Right ventricle myocardium inferior (tissue), 1 donor: ENCODE measurements at places on chromosomes 11 and 22.

GRCh38 chr11:123429913-123430720, at the start of gene GRAMD1B:
TSS of gene GRAMD1B (plus strand) at chr11:123430269. CDS start at chr11:123430793, 524 bp downstream.
- DNase-seq: peak; percentile 80

DNA sequence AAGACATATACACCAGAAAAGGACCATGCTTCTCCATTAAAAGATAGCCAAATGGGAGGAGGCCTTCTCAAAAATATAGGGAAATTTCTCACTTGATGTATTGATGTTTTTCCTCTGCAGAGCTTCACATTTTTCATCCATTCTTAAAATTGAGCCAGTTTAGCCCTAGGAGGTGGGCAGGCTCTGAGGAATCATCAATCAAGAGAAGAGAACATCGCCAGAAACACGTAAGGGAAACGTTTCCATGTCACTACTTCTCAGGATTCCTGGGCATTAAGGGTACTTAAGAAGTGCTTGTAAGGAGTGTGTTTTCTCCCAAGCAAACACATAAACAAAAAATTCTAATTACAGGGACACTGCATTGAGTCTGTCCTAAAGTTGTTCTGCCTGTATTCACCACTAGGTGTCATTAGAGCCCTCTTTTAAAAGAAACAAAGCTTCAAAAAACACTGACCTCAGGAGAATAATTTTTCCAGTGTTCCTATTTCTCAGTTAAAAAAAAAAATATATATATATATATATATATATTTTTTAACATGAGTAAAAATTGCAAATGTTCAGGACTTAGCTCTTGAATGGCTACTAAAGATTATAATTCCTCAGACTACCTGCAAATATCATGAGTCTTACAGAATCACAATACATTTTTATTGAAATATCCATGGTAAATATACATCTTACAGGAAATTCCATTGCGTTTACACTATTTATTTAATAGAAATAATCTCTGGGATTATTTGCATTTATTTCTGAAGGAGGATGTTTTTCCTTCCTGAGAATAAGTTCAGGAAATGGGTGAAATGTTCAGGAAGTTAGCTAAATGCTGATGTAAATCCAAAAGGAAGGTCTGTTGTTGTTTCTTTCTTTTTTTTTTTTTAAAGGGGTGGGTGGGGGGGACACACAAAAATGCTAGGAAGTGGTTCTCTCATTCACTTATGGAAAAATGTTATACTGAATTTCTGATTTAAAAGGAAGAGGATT, 16.0 kb downstream of the FZD4 start:
- no peak for DNase-seq

GRCh38 chr11:67542169-67542568, 18.9 kb upstream of the CABP2 start:
- DNase-seq: no peak

DNA sequence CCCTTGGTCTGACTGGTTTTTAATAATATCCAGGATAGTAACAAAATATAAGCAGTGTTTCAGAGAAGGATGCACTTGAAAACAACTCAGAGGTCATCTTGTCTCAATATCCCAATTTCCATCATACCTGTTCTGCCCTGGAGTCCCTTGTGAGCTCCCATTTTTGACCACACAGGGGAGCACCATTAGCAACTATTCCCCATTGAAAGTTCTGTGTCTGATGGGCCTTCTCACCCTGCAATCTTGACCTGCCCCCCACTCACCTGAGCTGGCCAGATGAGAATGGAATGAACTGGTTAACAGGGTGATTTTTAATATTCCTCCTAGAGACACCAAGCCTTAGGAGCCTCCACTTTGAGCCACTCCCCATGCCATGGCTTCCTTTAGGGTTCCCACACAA, 3.8 kb upstream of the CAPN5 start:
- no peak for DNase-seq

DNA sequence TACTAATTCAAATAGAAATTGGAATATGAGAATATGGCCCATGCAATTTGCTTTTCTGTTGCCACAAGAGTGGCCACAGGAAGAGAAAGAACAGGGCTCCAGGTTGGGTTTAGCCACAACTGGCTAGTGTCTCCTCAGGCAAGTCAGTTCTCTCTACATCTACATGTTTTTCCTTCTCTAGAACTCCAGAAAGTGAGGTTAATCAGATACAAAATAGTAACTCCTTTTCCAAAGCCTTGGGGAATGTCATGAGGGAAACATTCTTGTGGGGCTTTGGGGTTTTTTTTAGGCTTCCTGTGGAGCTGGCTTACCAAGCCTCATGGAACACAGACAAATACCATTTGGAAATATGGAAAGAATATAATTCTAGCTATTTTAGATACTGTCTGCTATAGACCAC, 161.6 kb downstream of the NAV2 start:
- DNase-seq: no peak
